IMR-90 (cell line): ENCODE measurements at places on chromosomes 7 and 10.

DNA sequence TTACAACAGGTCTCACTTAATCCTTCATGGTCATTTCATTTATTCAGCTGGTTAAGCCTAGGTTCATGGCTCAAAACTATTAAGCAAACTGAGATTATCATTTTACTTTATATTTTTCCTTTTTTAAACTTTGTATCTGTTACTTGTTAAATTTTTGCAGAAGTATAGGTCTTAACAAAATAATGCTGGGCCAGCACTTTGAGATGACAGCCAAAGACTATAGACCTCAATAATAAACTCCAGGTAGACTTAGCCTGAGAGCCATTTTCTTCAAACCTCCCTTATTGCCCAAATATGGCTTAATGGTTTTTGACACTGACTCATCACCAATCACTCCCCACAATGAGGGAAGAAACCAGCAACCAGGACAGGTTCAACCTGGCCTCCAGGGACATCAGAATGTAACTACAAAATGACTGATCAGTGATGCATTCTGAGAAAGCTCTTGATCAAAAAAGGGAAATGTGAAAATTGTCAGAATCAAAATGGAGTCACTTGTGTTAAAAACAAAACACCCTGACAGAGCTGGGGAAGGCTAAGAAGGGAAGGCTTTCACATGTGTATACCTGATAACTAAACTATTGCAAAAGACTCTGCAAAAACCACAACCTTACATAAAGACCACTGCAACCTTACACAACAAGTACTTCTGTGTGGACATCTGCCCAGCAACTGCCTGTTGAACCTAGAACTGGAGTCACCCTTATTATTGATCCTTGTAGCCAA lies 2.1 kb upstream of the CCDC126 start:
- no peak for DNase-seq

DNA sequence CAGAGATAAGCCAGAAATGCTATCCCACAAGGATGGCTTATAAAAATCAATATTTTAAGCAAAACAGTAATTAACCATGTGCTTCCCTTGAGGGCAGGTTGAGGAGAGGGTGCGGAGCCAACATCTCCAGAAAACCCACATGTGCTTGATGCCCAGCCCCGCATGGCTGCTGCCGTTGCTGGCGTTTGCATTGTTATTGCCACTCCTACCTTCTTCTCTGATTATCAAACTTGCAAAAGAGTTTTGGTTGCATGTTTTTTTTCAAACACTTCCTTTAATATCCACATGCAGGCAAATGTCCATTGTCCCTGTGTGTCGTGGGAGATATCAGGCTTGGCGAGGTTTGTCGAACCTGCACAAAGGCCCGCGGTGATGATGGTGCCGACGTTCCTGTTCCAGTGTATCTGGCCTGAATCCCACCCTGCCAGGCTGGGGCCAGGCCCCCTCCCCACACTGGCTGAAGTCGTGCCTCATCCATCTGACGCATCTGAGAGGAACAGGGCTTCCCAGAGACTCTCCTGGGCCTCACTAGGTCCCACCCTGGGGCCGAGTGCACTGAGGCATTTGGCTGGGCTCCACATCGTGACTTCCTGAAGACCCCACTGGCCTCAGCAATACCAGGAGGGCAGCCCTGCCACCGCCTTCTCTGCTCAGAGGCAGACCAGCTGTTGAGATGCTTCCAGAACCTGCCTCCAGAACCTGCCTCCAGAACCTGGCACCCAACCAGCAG lies 40.9 kb downstream of the TCERG1L start:
- DNase-seq = no peak

GRCh38 chr7:81715984-81716588 lies 53.8 kb downstream of the HGF start:
- DNase-seq = peak; percentile 53

DNA sequence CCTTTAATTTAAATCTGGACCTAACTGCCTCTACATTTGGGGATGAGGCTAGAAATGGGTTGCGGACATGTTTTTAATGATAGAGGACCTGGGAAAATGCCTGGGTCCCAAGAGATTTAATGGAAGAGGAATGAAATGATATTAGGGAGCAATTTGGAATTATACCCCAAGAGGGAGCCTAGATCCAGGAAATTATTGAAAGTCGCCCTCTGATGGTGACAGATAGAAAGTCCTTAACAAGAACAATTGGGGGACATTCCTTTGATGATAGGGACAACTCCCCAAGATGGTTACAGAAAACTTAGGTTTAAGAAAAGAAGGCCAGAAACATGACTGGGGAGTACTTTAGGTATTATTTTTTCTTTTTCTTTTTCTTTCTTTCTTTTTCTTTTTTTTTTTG lies 9.5 kb upstream of the TSGA13 start:
- peak; percentile 45 for DNase-seq

DNA sequence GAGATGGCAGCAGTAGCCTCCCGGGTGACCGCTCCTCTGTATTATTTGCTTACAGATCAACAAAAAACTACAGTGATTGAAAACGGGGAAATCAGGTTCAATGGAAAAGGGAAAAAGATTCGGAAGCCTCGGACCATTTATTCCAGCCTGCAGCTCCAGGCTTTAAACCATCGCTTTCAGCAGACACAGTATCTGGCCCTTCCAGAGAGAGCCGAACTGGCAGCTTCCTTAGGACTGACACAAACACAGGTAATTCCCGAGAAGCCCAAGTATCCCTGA lies 2.2 kb downstream of the DLX6 start:
- DNase-seq = no peak

- DNase-seq = no peak
These were observed 34.7 kb downstream of the FBXW4 start for GRCh38 chr10:101660256-101660655.

DNA sequence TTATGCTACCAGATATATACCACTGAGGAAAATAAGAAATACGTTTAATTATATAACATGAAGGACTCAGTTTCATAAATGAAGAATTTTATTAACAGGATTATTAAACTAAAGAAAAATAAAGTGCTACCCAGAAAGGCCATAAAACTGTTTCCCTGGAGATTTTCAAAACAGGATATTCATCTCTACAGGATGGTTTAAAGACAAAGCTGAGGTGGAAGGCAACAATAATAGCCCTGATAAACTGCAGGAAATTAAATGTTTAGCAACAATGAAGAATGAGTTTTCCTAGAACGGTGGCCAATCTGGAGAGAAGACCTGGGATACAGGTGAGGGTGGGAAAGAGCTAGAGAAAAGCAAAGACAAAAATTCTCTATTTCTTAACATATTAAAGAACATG lies 11.9 kb downstream of the RHEB start:
- no peak for DNase-seq

DNA sequence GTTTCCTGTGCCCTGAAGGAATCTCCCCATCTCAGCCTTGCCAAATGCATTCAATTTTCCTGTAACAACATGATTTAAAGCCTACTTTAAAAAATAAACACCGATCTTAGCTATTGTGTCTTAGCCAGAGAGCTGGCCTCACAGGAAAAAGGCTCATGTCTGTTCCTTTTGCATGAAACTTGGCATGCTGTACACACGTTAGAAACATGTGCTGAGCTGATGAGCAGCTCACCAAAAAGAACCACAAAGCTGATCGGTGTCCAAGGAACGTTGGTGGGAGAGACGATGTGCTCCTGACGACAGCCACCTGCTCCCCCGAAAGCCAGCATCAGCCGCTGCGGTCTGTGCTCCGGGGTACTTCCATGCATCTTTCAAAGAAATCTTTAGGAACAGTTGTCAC lies 135.9 kb downstream of the ADARB2 start:
- DNase-seq = no peak

- no peak for DNase-seq
These were observed 31.8 kb downstream of the CRHR2 start for GRCh38 chr7:30650421-30650808.

DNA sequence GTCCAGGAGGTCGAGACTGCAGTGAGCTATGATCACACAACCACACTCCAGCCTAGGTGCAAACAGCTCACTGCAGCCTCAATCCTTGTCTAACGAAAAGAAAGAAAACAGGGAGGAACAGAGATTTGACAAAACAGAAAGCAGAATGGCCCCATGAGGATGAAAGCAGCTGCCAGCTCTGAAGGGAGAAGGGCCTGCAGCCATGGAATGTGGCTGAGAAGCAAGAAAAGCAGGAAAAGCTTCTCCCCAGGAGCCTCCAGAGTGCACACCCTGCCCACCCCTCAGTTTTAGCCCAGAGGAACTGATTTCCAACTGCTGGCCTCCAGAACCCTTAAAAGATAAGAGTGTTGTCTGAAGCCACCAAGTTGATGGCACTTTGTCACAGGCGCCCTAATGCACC lies 13.0 kb downstream of the ESYT2 start:
- no peak for DNase-seq

DNA sequence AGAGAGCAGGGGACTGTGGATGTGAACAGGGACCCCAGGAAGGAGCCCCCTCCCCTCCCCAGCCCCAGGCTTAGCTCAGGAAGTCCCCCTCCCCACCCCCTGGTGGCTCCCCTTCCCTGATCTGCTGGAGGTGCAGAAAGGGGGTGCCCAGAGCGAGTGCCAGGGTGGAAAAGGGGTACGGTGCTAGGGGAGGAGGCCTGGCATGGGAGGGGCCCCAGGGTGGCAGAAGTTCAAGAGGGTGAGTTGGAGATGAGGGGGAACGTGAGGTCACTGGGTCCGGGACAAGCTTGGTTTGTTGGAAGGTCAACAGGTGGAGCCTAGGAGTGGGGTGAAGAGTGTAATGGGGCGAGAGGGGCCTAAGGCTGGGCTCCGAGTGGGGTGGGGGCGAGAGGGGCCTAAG lies 21.5 kb upstream of the TBL2 start:
- DNase-seq = no peak

GRCh38 chr7:128989961-128990360 lies 52.2 kb downstream of the IRF5 start:
- DNase-seq = peak; percentile 21

DNA sequence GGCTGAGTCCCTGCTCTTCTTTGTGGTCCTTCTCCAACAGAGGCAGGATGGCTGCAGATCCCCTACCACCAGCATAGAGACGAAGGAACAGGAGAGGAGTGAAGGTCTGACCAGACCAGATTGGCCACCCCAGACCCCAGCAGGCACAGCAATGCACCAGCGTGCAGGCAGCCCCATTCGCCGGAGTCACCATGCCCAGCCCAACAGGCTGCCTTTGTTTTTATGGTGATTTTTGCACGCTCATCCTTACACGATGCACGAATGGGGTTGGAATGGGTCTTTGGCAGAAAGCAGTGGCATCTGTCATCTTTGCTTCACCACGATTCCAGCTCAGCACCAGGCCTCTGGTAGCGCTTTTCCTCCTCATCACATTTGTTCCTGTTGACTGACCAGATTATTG lies 427.6 kb downstream of the INHBA start:
- no peak for DNase-seq

DNA sequence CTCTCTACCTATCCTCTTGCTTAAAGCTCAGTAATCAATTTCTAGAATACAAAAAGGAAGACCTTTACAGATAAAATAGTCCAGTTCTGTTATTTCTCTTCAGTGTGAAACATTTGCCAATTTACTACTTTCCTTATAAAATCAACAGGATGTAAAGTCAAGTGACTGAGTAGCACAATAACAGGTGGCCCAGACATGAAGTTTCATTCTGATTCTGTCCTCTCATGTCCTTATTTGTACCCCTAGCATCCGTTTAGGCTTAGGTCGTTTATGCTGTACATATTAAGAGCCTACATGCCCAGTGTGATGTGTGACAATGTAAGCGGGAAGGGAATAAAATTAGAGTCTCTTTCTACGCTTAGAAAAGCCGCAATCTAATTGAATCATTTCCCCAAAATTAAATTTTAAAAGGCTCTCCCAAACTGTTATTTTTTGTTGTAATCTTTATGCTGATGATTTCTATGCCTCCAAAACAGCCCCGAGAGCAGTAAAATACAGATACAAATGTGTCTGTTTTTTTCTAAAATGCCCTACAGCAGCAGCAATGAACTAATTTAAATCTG lies 29.1 kb downstream of the EPC1 start:
- DNase-seq = no peak
